Left ventricle myocardium inferior (tissue), 1 donor: ENCODE measurements at places on chromosomes 5 and 9.

GRCh38 chr5:173644673-173645436 is 28.4 kb upstream of the BOD1 start:
- no peaks in the 10 kb centered on the region for H3K36me3 ChIP-seq
- DNase-seq = no peak
- H3K4me3 ChIP-seq = no peak overlapping the region
- H3K4me1 ChIP-seq = peaks cover 9% of the 10 kb centered on the region

DNA sequence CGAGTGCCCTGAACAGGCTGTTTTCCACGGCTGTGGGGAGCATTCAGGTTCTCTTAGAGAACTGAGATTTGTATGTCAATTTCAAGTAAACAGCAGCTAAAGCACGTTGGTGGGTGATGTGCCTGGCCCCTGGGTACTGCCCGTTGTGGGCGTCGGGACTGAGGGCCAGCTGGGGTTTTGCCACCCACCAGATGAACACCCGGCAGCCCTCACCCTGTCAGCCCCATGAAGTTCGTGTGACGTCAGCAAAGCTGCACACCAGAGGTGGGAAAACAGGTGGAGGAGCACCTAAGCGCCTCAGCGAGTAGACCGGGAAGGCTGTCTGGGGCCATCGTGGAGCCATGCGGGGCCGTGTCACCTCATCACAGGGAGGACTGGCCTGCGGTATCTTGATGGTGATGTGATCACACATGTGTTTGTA is 9.2 kb downstream of the CEP72 start:
- no peaks in the 10 kb centered on the region for H3K4me1 ChIP-seq
- DNase-seq = no peak
- H3K36me3 ChIP-seq = peaks cover 39% of the 10 kb centered on the region
- H3K27ac ChIP-seq = no peak overlapping the region

GRCh38 chr9:1100945-1101344 is 50.8 kb downstream of the DMRT2 start:
- DNase-seq = peak; percentile 38
- peaks cover 9% of the 10 kb centered on the region for H3K4me1 ChIP-seq
- H3K27ac ChIP-seq = no peak overlapping the region
- peaks cover 21% of the 10 kb centered on the region for H3K27me3 ChIP-seq

DNA sequence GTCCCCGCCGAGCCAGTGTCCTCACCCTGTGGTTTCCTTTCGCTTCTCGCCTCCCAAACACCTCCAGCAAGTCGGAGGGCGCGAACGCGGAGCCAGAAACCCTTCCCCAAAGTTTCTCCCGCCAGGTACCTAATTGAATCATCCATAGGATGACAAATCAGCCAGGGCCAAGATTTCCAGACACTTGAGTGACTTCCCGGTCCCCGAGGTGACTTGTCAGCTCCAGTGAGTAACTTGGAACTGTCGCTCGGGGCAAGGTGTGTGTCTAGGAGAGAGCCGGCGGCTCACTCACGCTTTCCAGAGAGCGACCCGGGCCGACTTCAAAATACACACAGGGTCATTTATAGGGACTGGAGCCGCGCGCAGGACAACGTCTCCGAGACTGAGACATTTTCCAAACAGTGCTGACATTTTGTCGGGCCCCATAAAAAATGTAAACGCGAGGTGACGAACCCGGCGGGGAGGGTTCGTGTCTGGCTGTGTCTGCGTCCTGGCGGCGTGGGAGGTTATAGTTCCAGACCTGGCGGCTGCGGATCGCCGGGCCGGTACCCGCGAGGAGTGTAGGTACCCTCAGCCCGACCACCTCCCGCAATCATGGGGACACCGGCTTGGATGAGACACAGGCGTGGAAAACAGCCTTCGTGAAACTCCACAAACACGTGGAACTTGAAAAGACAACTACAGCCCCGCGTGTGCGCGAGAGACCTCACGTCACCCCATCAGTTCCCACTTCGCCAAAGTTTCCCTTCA is 1.4 kb downstream of the GLIS3 start:
- peak overlapping the region; percentile 80 for H3K4me3 ChIP-seq
- H3K4me1 ChIP-seq = peaks cover 35% of the 10 kb centered on the region
- peak; percentile 26 for DNase-seq
- peaks cover 7% of the 10 kb centered on the region for H3K27me3 ChIP-seq

GRCh38 chr5:125717209-125717608 is 706.0 kb upstream of the GRAMD2B start:
- H3K4me1 ChIP-seq = no peaks in the 10 kb centered on the region
- no peak overlapping the region for H3K27ac ChIP-seq
- no peak overlapping the region for H3K4me3 ChIP-seq
- no peaks in the 10 kb centered on the region for H3K36me3 ChIP-seq
- no peaks in the 10 kb centered on the region for H3K27me3 ChIP-seq
